HAP-1 (cell line): ENCODE measurements at places on chromosomes 5 and 9.

DNA sequence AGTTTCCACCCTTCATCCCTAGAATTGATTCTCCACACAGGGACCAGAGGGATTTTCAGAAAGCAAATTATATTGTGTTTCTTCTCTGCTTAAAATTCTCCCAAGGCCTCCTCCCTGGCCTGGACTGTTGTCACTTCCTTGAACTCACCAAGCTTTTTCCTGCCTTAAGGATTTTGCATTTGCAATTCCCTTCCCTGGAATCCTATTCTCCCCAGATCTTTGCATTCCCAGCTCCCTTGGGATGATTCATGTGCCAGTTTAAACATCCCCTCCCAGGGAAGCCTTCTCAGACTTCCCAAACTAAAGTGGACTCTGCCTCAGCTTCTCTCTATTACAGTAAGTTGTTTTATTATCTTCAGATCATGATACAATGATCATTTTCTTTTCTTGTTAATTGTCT is 35.2 kb upstream of the PDE8B start:
- no peak for DNase-seq

- DNase-seq, result no peak
These were observed 48.9 kb downstream of the TJP2 start for GRCh38 chr9:69222970-69223369.

DNA sequence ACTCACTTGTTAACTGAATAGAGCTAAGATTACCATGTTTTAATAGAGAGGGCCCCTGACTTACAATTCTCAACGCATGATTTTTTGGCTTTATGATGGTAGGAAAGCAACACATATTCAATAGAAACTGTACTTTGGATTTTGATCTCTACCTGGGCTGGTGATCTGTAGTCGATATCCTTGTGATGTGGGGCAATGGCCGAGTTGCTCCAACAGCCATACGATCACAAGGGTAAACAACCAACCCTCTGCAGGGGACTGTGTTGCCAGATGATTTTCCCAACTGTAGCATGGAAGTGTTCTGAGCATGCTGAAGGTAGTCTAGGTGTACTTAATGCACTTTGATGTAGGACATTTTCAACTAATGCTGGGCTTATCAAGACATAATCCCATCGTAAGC is 36.5 kb downstream of the NSUN2 start:
- DNase-seq, result no peak

- DNase-seq, result no peak
These were observed 74.1 kb upstream of the SH3PXD2B start for GRCh38 chr5:172528440-172528839.

GRCh38 chr5:81914696-81915095 is 57.1 kb upstream of the ATG10 start:
- no peak for DNase-seq

DNA sequence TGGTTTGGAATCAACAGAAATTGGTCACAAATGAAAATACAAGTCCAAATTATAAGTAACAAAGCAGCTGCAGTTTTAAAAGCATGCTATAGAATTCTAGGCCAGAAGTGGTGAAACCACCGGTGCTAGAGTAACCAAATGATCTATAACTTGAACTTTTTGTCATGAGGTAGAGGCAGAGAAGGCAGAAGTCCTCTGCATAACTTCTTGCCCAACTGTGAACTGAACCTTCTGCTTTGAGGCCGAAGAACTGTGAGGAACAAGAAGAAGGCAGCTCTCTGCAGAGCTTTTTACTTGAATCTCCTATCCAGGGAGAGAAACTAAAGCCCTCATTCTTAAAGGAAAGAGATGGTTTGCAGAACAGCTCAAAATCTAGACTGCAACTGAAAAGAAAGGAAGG is 36.2 kb upstream of the TENT2 start:
- no peak for DNase-seq

GRCh38 chr9:19720377-19720776 is 68.5 kb downstream of the SLC24A2 start:
- DNase-seq, result peak; percentile 7

GRCh38 chr5:160290751-160291150 is 21.6 kb downstream of the CCNJL start:
- no peak for DNase-seq

DNA sequence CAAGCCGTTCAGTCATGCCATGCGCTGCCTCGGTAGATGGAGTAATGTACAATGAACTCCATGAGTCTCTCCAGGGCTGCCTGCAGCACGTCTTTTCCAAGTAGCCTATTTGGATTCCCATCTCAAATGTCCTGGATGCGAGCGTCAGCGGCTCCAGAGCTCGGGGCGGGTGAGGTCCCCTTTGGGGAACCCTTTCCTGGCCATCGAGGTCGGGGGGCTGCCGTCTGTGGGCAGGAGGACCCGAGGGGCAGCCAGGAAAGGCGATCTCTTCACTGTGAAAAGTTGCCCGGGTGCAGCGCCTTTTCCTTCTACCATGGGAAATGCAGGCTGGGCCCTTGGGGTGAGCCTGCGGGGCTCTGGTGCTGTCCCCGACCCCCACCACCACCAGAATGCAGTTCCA is 36.9 kb upstream of the FCN2 start:
- no peak for DNase-seq

GRCh38 chr9:120438836-120439546 is 141.0 kb downstream of the CDK5RAP2 start:
- DNase-seq, result no peak

- DNase-seq, result no peak
These were observed 491.8 kb downstream of the ANXA1 start for GRCh38 chr9:73643379-73644013.

GRCh38 chr9:101791533-101791932 is 53.1 kb upstream of the GRIN3A start:
- no peak for DNase-seq

DNA sequence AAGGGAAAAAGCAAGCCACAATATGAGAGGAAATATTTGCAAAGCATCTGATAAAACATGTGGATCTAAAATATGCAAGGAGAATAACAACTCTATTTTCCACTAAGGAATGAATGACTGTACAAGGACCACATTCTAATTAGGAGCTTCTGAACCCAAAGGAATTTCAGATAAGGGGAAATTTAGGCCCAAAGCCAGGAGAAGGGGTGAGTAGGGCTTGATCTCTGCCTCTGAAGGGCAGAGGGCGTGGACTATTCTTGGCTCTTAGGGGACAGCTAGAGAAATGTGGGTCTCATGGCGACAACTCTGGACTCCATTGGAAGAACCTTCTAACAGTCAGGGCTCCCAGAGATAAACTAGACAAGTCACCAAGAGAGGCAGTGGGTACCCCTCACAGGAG is 132.7 kb upstream of the GABRP start:
- DNase-seq, result no peak

DNA sequence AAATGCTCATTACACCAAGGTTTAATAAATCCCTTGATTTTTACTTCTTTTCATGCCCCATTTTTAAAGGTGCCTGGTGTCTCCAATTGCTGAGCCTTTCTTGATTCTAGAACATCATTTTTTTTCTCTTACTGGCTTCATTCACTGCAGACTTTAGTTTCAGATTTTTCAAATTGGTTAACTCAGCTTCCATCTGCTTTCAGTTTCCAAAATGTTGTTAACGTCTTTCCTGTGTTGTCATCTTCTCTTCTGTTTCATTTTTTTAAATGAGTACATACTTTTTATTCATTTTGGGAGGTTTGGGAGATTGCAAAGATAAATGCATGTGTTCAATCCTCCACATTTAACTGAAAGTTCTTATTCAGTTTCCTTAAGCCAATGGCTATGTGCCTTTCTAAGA is 126.4 kb upstream of the CCNG1 start:
- no peak for DNase-seq

DNA sequence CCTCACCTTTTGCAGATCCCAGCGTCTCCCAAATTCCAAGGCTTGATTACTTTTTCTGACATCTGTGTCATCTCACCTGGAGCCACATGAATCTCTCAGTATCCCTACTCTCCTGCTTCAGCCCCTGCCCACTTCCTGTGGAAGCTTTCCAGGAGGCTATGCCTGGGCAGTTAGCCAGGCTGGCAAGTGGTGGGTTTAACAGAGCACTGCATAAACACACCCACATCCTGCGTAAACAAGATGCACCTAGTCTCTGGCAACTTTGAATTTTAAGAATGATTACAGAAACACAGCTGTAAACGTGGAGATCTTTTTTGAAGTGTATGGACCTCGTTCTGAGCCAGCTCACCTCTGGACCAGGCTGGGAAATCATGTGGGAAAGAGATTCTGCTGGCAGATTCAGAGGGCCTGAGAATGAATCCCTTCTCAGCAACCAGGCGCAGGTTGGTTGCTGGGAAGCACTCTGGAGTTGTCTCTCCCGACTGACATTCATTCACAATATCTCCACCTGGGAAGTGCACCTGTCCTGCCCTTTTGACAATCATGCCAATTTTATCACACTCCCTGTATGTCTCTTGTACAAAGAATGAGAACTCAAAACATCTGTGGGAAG is 55.7 kb upstream of the FANCC start:
- no peak for DNase-seq

- no peak for DNase-seq
These were observed 23.9 kb downstream of the CLTA start for GRCh38 chr9:36214571-36214970.

- no peak for DNase-seq
These were observed 115.4 kb upstream of the PPP2R2B start for GRCh38 chr5:146993876-146994530.

DNA sequence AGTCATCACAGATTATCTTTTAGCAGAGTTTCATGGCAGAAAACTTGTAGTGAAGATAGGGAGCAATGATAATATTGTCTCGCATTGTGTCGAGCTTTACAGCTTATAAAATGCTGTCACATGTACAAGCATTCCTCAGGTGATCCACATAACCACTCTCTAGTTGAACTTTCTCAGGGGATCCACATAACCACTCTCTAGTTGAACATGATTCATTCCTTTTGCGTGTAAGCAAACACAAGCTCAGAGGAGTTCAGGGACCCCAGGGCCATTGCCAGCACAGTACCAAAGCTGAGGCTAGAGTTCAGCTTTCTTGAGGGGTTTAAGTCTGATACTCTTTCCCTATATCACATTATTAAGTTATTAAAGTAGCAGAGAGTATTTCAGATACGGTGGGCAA is 86.7 kb downstream of the CDH6 start:
- DNase-seq, result no peak

GRCh38 chr5:15183520-15183919 is 311.9 kb upstream of the ANKH start:
- DNase-seq, result no peak

GRCh38 chr5:18607570-18607969 is 973.3 kb downstream of the TAF11L14 start:
- DNase-seq, result no peak

GRCh38 chr5:158591301-158591863 is 508.3 kb downstream of the EBF1 start:
- no peak for DNase-seq

- no peak for DNase-seq
These were observed 149.4 kb downstream of the CD180 start for GRCh38 chr5:67047160-67047559.

- peak; percentile 58 for DNase-seq
These were observed 44.7 kb upstream of the NDFIP1 start for GRCh38 chr5:142063878-142064331.

- peak; percentile 64 for DNase-seq
These were observed 9.9 kb downstream of the PTCH1 start for GRCh38 chr9:95506678-95507463.

DNA sequence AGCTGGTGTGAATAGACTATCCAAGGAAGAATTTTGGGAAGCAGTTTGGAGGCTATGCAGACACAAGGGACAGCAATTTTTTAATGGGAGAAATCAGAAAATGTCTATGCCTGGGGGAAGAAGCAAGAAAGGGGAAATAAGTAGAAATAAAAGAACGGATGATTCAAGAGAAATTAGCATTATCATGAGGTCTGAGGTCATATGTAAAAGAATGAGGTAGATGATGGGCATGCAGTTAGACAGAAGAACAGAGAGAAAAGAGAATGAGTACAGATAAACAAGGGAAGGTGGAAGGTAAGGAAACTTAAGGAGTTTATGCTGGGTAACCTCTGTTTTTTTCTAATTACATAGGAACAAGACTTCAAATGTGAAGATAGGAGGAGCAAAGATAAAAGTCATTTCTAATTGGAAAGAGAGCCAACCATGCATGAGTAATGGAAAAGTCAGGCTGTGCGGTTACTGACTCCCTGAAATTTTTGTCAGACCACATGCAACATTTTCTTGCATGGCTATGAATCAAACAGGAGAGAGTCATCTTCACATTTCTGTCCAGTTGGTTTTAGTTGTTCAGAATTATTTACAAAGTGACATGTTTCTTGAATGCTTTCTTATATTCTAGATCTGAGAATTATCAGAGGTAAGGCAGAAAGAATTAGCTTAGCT is 101.0 kb upstream of the PIK3R1 start:
- DNase-seq, result no peak

- DNase-seq, result no peak
These were observed 3.3 kb downstream of the RNF183 start for GRCh38 chr9:113299800-113300292.

- no peak for DNase-seq
These were observed 121.1 kb upstream of the GNA14 start for GRCh38 chr9:77769246-77769645.

DNA sequence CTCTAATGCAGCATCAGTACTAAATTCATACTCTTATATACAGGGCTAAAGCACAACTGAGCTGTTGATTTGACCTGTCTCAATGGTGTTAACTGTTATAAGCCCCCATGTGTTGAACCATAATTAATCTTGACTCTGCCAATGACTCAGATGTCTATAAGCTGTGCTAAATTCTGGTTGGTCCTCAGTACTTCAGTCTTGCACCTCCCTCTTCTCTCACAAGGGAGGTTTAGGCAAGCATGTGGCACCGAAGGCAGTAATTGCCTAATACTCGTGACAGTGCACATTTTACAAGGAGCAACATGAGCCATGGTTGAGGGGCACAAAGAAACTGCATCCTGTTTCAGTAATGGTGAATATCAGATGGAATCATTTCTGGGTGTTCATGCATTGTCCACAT is 255.9 kb downstream of the TRPM3 start:
- DNase-seq, result peak; percentile 66

DNA sequence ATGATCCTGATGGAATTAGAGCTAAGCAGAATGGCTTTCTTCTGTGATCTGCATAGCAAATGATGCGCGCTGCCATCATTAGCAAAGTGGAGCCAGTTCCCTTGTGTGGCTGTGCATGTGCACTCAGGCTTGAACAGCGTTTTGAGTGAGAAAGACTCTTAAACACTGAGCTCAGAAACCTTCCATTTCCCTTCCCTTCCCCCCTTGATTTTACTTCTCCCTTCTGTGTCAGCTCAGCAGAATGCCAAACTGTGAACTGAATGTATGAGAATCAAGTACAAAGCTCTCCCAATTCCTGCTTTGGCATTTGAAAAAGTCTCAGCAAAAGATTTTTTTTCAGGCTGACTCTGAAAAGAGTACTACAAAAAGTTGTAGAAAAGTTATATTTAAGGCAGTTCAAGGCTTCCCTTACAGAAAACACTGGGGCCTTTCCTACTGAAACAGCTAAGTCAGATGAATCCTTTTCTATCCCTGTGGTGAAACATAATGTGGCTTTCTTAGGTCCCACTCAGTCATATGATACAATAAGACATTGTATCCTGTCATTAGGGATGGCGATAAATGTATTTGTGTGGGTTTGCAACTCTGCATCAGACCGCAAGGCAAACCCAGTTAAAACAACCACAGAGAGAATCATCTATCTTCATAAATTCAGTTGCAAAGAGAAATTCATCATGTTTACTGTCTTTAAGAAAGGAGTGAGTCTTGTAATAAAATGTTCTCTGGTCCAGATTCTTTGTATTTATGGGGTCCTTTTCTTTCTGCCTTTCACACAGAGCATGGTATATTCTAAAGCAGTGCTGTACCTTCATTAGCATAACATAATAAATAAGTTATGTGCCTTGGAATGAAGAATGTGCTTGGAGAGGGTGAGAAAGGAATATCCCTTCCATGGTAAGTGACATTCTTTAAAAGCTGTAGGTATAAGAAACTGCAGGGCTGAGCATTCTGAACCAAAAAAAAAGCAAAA is 222.6 kb downstream of the CAAP1 start:
- DNase-seq, result peak; percentile 96

- DNase-seq, result peak; percentile 27
These were observed 98.4 kb downstream of the LIX1 start for GRCh38 chr5:97044052-97044451.
